ENCODE measurements at places on chromosomes 11 and 22. TPM values are rescaled to one million over a fixed set of nuclear protein-coding genes. Genes with fewer than 3 reads are reported as not detected.

Gene ZNRF3
- total RNA-seq, result 0.38 TPM

DNA sequence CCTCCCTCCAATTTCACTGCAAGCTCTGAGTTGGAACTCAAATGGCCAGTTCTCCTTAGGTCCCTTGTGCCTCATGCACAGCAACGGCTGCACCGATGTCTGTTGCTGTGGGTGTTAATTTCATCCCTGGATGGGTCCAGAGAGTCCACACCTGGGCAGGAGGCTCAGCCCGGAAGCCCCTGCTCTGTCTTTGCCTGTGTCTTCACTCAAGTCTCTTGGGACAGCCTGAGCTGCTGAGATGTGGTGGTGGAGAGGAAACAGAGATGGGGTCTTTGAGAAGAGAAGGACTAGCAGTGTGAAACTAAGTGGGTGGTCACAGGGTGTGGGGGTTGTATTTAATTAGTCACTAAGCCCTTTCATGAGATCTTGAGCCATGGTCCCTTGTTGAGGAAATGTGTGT lies 109.3 kb downstream of the NECTIN1 start:
- DNase-seq, result no peak

DNA sequence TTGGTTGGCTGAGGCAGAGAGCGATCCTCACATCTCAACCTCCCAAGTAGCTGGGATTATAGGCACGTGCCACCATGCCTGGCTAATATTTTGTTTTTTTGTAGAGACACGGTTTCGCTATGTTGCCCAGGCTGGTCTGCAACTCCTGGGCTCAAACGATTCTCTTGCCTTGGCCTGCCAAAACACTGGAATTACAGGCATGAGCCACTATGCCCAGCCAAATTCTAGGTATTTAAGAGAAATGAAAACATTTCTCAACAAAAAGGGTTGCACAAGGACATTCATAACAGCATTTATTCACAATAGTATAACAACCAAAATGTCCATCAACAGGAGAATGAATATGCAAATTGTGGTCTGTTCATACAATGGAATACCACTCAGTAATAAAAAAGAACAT lies 31.7 kb upstream of the RBX1 start:
- DNase-seq, result no peak

DNA sequence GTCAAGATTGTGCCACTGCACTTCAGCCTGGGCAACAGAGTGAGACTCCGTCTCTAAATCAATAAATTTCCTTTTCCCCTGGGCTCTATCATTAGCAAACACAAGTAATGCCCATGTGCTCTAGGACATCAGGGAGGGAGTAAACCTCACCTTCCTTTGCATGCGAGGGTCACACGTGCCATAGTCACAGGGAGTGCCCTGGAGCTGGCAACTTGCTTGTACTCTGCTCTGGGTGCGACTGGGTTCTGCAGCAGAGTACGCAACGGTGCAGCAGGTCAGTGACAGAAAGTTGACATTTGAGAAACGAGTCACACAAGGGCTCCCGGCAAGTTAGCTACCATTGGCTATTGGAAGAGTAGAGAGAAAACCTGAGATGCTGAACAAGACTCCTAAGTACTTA lies 32.6 kb upstream of the CHKA start:
- DNase-seq, result no peak

DNA sequence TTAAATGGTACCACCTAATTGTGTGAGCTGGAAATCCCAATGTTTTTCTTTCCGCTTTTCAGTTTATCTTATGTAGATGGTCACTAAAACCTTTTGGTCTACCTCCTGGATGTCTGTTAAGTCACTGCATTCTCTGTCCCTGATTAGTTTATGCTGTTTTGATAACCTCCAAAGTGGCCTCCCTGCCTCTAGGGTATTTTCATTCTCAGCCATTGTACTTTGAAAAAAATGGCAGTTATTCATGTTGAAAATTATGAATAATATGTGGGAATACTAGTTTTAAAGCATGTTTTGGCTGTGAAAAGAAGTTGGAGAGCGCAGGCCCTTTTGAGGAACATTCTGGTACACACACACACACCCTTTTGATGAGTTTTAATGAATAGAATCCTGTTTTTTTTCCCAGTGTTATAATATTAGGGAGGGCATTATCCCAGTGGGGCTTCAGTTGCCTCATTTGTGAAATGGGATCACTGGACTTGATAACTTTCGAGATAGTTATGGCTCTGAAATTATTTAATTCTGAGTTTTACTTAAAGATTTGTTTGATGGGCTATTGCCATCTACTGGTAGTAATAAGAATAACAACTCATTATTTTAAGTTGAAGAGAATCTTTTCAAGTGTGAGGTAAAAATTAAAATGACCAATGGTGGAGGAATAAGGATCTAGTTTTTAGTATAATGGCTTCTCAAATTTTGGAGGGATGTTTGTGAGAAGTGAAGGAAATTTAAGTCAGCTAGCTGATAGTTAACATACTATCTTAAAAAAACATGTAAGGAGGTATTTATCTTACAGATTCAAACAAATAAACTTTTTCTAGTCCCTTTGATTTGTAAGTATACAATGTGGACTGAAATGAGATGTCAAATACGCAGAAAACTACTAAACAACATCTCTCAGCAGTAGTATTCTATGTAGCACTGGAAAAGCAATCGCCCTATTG lies 3.9 kb downstream of the FDX1 start:
- DNase-seq, result no peak

GRCh38 chr11:112270551-112271180 lies 10.0 kb upstream of the PLET1 start:
- DNase-seq, result no peak

DNA sequence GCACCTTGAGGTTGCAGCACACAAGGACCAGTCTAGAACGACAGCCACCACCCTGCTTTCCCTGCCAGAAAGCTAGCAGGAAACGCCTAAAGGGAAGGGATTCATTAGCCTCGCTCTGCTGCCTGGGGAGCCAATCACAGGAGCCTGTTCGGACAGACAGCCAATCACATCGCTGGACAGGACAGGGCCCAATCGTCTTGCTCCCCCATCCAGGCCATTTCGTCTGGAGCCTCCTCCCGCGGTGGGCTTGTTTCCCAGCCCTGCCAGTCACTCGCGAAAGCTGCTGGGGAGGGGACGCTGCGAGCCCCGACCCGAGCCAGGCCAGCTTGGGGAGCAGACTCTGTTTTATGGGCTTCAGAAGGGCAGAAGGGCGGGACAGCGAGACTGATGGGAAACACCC lies 79.8 kb upstream of the NCAM1 start:
- DNase-seq, result no peak

Gene PIWIL4
- 1.3 TPM for total RNA-seq

DNA sequence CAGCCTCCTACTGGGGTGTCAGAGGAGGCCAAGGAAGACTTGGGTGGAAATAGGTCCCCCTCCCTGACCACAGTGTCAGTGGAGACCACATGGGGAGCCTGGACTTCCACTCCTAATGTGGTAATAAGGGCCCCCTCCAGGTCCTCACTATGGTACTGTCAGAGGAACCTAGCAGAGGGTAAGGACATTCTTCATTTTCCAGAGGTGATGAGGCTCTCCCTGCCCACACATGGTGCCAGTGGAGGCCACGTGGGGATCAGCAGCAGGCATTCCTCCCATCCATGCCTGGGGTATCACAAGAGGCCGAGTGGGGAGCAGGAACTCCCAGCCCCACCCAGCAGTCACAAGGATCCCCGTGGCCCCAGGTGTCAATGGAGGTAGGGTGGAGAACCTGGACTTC lies 6.5 kb upstream of the CLDN5 start:
- no peak for DNase-seq

Gene GAB4
- total RNA-seq, result not detected

DNA sequence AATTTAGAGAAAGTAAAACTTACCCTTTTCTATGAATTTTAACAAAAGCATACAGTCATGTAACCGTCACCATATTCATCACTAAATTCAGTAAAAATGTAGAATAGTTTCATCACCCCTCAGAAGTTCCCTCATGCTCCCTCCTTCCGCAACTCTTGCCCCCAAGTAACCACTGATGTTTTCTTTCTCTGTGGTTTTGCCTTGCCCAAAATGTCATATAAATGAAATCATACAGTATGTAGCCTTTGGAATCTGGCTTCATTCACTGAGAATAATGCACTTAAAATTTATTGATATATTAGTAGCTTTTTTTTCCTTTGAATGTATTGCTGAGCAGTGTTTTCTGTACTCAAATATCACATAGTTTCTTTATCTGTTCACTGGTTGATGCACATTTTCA lies 60.1 kb downstream of the DCUN1D5 start:
- DNase-seq, result no peak

DNA sequence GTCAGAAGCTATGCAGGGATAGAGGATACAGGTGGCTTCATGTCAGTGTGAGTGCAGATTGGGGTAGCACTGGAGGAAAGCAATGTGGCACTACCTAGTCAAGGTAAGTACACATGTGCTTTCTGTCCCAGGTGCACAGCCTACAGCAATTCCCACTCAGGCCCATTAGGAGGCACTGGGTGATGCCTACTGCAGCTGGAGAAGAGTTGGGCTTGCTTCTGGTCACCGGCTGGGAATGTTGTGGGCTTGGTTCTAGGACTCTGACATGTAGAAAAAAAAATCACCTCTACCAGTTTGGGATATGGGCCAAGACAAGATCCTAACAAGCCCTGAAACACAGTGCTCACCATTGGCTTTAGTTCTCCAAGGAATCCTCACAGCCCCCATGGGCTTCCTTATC lies 69.7 kb downstream of the TENM4 start:
- DNase-seq, result no peak

Gene RAB38
- 0.28 TPM for total RNA-seq

Gene APLNR
- total RNA-seq, result not detected

Gene SLC37A4
- 6.6 TPM for total RNA-seq

DNA sequence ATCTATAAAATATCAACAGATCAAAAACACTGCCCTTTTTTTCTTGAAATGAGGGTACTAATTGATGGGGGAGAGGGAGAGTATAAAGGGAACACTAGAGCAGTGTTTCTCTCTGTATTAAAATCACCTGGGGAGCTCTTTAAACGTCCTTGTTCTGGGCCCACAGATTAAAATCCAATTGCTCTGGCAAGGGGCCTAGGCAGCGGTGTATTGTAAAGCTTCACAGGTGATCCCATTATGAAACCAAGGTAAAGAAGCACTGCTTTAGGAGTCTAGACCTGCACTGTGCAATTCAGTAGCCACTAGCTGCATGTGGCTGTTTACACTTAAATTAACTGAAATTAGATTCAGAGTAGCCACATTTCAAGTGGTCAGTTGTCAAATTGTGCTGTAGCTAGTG lies 3.0 kb downstream of the AQP11 start:
- DNase-seq, result no peak

DNA sequence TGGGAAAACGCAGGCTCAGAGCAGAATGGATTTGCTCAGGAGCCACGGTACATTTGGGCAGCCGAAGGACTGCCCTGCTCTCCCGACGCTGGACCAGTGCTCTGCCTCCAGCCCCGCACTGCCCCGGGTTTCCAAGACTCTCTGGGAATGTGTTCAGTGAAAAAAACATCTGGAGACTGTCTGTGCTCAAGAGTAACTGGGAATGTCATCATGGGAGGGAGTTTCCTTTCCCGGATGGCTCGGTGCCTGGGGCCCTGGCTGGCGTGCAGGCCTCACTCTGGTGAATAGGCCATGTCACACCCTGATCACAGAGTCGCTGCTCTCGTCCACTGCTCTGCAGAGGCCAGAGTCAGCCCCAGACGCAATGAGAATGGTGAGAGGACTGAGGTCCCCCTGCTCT lies 9.8 kb upstream of the APOL6 start:
- no peak for DNase-seq

Gene SPDYC
- total RNA-seq, result not detected

- DNase-seq, result no peak
Measured at GRCh38 chr11:2012440-2012839, 14.8 kb upstream of the H19 start.

Gene RAB3IL1
- not detected for total RNA-seq

GRCh38 chr11:92349486-92350156 lies 125.0 kb downstream of the FAT3 start:
- DNase-seq, result no peak

DNA sequence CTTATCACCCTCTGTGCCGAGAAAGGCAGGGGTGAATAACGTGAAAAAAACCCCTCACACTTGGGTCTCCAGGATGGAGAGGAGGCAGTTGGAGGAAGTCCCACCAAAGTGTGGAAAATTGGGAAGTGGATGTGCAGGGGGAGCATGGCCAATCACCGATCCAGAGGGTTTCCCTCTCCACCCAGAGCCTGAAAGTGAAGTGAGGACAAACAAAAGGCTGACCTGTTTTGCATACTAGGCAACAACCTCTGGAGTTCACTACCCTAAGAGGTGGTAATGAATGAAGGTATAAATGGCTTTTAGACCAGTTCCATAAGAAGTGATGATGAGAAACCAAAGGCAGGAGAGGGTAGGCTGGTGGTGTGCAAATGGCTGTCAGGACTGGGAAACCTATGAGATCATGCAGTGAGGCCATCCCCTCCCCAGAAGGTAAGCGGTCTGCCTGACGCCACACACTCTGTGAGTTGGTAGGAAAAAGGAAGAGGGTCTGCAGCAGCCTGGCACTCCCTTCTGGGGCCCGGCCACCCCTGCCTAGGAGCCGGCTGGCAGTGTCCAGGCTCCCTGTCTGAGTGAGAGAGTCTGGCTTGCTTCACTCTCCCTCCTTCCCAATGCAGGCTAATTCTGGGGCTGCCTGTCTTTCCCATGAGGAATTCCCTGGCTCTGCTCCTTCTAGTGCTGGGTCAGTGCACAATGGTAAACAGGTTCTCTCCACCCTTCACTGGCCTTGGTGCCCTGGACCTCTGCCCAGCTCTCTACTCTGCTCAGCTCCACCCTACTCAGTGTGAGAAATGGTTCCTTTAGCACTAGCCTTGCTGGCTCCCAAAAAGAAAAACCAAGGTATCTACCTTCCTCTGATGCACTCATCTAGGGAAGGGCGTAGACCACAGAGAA lies 15.6 kb downstream of the TBC1D10A start:
- no peak for DNase-seq

Gene ZW10
- 2.0 TPM for total RNA-seq

Gene BRSK2
- 0.55 TPM for total RNA-seq

DNA sequence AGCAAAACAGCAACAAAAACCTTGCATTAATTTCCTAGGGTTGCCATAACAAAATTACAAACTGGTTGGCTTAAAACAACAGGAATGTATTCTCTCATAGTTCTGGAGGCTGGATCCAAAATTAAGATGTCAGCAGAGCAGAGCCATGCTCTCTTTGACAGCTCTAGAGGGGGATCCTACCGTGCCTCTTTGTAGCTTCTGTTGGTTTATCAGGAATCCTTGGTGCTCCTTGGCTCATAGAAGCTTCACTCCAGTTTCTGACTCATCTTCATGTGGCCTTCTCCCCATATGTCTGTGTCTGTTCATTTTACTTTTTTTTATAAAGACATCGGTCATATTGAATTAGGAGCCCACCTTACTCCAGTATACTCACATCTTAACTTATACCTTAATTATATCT lies 90.5 kb upstream of the POU2AF2 start:
- no peak for DNase-seq
